ENCODE measurements at places on chromosomes 1 and 21.

DNA sequence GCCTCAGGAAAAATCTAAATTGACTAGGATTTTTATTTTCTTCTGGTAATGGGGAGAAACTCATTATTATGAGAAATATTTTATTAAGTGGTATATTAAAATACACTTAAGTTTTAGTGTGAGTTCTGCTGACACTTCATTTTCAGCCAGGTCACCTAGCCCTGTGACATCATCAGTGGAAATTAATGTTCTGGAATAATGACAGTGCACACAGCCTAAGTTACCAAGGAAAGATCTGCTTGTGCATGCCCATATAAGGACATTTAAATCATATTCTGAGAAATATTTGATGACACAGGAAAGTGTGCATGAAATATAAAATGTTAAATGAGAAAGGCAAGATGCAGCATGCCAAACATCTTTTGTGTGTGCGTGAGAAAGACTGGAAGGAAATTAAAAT, 102.0 kb downstream of the KIF14 start:
- DNase-seq, result no peak

DNA sequence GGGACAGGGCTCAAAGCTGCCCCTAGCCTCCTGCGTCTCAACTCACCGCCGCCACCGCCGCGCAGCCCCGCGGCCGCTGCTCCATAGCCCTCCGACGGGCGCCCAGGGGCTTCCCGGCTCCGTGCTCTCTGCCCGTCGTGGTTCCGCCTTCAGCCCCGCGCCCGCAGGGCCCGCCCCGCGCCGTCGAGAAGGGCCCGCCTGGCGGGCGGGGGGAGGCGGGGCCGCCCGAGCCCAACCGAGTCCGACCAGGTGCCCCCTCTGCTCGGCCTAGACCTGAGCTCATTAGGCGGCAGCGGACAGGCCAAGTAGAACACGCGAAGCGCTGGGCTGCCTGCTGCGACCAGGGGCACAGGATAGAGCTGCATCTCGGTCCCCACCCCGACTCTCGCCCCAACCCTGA, at the start of gene TNFRSF25:
Gene TNFRSF25, minus strand, starts transcription at position 151 of the 400 bp plus-strand sequence. Its CDS starts 66 bp downstream, at position 85.
- DNase-seq, result no peak

DNA sequence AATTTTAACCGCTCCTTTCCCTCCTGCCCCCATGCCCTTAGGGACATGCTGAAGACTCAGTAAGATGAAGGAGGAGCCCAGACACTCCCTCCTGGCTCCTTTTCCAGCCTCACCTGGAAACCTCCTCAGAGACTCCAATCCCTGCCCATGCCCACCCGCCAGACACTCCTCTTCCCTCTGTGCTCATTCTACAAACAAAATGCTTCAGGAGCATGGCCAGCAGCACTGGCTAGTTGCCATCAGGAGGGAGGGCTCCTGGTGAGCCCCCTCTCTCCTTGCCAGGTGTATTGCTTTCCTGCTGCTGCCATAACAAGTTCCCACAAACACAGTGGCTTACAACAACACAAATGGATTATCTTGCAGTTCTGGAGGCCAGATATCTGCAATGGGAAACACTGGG, 126.1 kb downstream of the PSMG1 start:
- DNase-seq, result no peak

DNA sequence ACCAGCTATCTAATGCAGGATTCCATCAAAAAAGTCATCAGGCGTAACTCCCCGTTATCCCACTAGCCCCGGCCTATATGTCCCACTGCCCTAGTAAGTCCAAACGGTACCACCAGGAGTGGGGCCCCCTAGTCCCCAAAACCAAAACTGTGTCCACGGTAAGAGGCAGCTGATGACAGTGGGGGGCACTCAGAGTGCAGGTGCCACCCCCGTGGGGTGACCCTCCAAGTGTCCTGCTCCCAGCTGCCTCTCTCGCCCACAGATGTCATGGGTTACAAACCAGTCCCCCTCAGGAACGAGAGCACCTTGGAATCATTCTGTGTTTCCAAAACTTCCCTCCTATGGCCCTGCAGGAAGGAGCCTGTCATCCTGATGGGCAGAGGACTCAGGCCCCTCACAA, 10.9 kb upstream of the AURKAIP1 start:
- no peak for DNase-seq

- DNase-seq, result no peak
These were observed 529.8 kb upstream of the PRMT6 start for GRCh38 chr1:106526650-106527049.

DNA sequence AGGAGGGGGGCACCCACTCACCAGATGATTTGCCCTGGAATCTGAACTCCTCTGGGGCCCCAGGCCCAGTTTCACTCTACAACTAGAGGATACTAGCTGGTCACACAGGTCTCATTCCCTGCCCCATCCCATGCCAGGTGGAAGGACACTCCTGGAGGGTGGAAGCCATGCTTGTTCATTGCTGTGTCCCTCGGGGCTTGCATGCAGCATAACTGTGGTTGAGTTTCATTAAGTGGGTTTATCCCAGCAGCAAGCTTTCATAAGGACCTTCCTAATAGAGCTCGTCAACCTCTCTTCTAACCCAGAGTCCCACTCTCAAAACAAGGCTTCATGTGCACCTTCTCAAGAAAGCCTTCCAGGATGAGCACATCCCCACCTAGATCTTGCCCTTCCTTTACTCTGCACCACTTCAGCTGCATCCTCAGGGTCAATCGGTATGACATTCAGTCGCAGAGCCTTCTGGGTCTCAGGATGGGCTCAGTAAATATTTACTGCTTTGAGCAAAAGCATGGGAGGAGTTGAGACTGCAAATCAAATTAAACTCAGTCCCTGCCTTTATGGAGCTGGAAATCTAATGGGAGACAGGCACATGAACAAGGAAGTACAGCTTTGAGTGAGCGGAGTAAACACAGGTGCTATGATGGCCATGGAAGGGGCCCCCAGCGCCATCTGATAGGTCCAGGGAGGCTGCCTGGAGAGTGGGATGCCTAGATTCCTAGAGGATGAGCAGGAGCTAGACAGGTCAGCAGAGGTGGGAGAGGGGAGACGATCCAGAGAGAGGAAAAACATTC, 32.3 kb downstream of the LAMB3 start:
- no peak for DNase-seq

DNA sequence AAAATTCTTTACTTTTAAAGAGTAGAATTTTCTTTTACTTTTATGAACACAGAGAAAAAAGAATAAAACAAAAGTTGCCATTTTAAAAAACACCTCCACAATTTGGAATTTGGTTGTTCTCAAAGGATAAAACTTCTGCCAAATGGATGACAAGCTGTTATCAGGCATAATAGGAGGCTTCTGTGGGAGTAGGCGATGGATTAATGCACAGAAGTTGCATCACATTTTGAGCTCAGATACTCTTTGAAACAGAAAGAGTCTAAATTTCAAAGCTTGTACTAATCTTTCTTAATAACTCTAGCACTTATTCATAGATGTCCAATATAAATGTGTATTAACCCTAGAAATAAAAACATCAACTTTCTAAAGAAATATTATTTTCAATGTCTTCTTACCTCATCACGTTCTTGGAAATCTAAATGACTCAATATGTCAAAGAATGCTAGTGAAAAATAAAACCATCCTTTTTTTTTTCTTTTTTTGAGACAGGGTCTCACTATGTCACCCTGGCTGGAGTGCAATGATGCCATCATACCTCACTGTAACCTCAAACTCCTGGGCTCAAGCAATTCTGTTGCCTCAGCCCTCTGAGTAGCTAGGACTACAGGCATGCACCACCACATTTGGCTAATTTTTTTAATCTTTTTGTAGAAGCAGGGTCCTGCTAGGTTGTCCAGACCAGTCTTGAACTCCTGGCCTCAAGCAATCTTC, 112.8 kb upstream of the USP25 start:
- no peak for DNase-seq

DNA sequence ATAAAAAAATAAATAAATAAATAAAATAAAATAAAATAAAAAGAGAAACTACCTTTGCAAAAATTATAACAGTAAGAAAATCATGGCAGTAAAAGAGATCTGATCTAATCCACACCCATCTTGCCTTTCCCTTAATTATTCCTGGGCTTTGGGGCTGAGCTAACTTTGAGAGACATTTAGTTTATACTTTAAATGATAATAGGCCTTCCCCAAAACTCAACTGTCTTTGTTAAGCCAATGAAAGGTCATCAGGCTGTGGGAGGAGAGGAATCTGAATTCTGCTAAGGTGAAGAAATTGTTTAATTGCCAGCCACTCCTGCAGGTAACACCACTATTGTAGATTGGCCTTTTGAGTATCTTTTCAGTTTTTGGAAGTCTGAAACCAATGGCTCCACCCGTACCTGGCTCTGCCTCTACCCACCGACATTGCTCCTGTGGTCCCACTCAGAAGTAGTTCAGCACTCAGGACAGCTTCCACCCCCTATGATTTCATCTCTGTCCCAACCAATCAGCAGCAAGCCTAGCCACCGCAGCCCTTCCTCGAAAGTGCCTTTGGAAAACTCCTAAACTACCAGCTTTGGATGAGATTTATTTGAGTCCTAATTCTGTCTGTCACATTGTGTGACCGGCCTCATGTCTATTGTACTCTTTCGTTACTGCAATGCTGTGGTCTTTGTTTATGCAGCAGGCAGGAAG, 23.0 kb upstream of the PNRC2 start:
- no peak for DNase-seq

- DNase-seq, result no peak
These were observed 72.6 kb downstream of the DDR2 start for GRCh38 chr1:162704673-162705424.

DNA sequence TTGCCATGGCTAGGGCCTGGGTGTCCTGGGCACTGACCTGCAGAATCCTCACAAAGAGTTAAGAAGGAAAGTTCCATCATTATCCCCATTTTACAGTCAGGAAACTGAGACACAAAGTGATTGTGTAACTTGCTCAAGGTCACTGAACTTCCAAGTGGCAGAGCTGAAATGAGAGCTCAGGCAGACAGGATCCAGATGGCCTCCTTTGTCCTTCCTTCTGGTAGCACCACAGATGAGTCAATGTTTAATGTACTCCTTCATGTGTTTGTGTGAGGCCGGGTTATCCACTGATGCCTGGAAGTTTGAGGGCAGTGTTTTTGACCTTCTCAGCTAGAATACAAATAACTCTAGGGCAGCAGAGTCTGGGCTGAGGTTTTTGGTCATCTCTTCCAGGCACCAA, 207.0 kb downstream of the TNR start:
- DNase-seq, result no peak

DNA sequence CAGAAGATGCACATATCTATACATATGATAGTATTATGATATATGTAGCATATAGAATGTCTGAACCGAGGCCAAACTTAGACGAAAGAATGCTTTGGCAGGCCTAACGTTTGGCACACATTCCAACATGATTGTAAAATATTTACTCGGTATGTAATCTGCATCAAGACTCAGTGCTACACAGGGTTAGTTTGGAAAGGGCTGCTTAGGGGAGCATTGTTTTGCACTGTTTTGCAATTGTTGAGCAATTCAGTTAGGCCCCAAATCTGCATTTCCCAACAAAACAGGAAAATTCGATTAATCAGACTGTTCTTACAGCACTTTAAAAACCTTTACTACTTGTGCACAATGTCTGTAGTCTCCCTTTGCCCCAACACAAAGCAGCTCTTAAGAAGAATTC, 216.0 kb upstream of the NEGR1 start:
- no peak for DNase-seq

GRCh38 chr1:215517441-215517891, 49.6 kb upstream of the KCTD3 start:
- DNase-seq, result no peak

GRCh38 chr1:29849038-29849750, 612.9 kb downstream of the PTPRU start:
- DNase-seq, result no peak

- DNase-seq, result no peak
These were observed 471.1 kb upstream of the VAMP3 start for GRCh38 chr1:7299994-7300393.

- no peak for DNase-seq
These were observed 361 bp upstream of the LMX1A start for GRCh38 chr1:165356876-165357275.

GRCh38 chr21:46559291-46559983, 45.4 kb downstream of the S100B start:
- peak; percentile 12 for DNase-seq

GRCh38 chr1:114340892-114341291, 170.1 kb downstream of the TRIM33 start:
- DNase-seq, result no peak

- DNase-seq, result peak; percentile 50
These were observed 29.5 kb downstream of the RUNX1 start for GRCh38 chr21:35019631-35020032.

- no peak for DNase-seq
These were observed 3.1 kb upstream of the FNDC10 start for GRCh38 chr1:1602968-1603506.

DNA sequence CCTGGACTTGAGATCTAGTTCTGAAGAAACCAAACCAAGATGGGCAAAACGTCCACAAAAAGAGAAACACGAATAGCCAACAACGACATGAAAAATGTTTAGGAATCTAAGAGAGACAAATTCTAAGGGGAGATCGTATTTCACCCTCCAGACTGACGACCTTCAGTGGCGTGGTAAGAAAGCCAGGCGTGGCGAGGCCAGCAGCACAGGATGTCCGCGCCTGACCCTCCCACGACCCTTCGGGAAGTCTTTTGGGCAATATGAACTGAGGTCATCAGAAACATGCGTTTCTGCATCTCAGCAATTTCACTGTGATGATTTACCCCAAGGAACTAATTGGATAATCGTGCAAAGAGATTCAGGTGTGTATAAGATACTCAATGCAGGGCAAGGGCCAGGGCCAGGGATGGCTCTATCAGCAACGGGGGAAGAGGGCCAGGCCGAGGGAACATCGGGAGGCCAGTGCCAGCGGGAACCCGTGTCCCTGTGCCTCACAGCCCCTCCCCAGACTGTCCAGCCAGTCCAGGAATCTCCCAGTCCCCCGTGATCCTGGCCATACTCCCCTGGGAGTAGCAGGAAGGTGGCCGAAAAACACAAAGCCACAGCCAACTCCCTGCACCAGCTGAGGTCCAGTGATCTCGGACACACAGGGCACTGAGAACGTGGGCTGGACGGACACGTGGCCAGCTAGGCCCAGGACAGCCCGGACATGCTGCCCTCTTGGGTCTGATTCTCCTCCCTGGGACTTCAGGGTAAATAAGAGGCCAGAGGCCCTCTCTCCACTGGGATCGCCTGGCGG, 53.6 kb upstream of the ADARB1 start:
- DNase-seq, result no peak

DNA sequence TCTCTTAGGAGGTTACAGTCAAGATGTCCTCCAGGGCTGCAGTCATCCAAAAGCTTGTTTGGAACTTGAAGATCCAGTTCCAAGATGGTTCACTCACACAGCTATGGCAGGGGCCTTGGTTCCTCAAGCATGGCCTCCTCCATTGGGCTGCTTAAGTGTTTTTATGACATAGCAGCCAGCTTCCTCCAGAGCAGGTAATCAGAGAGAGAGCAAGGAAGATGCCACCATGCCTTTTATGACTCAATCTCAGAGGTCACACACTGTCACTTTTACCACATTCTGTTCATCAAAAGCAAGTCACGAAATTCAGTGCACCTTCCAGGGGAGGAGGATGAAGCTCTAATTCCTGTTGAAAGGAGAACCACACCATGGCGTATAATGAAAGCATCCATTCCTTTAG, 17.1 kb downstream of the ELAPOR1 start:
- DNase-seq, result no peak

DNA sequence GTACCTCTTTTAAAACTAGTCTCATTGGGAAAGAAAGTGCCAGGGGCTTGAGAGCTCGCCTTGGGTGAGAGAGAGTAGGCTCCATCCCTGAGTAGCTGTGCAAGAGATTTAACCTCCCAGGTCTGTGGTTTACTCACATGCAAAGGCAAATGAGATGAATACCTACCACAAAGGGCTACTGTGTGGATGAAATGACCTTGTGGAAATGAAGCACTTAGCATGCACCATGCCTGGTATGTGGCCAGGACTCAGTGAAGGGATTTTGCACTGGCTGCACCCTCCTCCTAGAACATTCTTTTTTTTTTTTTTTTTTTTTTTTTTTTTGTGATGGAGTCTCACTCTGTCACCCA, 120.3 kb downstream of the PROX1 start:
- DNase-seq, result no peak

All from right renal pelvis (tissue), 4 donors.